Neural crest cell (in vitro differentiated cells): ENCODE measurements at places on chromosomes 2 and 18.

GRCh38 chr2:30584116-30584515, 137.1 kb downstream of the LCLAT1 start:
- DNase-seq: no peak

GRCh38 chr2:218022131-218022850, 19.5 kb upstream of the TNS1 start:
- no peak for DNase-seq

DNA sequence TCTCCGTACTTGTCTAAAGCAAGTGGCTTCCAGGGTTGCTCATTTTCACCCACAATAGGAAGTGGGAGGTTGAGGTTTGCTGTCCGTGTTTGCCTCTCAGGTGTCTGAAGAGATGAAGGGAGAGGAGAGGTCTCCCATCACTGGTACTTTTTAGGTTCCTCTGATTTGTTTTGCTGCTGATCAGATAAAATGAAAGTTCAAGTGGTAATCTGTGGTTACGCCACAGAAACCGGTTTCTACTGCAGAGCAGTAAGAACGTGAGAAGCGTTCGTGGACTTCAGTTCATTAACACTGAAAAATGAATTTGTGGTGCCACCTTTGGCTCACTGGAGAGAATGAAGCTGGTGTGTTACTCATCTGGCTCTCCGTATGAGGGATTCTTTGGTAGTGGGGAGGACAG, 118.2 kb downstream of the GBX2 start:
- no peak for DNase-seq

DNA sequence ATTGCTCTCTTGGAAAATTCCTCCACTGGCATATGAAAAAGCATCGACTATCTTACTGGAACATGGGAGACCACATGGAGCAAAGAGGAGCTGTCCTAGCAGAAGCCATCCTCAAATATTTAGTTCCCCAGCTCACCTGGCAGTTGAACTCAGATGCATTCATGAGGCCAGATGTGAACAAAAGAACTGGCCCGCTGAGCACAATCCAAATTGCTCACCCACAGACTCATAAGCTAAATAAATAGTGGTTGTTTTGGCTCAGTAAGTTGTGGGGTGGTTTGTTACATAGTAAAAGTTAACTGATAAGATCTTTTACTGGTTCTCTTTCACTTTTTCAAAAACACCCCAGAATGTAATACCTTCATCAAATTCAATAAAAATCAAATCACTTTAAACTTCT, 108.6 kb upstream of the CWC22 start:
- DNase-seq: no peak

GRCh38 chr18:48218285-48219022, 190.7 kb downstream of the ZBTB7C start:
- no peak for DNase-seq
